Activated naive CD8-positive, alpha-beta T cell treated with anti-CD3 and anti-CD28 coated beads, Interleukin-2, amount 10 ng/mL, durations not matched to agents 7 days and 5 days (primary cell): ENCODE measurements at places on chromosomes 6 and 20. TPM values are rescaled to one million over a fixed set of nuclear protein-coding genes. Genes with fewer than 3 reads are reported as not detected.

- no peak for DNase-seq
Measured at GRCh38 chr6:14965424-14966075, 280.3 kb upstream of the JARID2 start.

GRCh38 chr6:7730784-7731227 is 4.9 kb downstream of the BMP6 start:
- DNase-seq: no peak

- no peak for DNase-seq
Measured at GRCh38 chr20:31948008-31948407, 3.8 kb downstream of the PDRG1 start.

- no peak for DNase-seq
Measured at GRCh38 chr6:4820704-4821276, 44.6 kb downstream of the CDYL start.

- DNase-seq: no peak
Measured at GRCh38 chr6:3908961-3909360, 59.8 kb downstream of the FAM50B start.

DNA sequence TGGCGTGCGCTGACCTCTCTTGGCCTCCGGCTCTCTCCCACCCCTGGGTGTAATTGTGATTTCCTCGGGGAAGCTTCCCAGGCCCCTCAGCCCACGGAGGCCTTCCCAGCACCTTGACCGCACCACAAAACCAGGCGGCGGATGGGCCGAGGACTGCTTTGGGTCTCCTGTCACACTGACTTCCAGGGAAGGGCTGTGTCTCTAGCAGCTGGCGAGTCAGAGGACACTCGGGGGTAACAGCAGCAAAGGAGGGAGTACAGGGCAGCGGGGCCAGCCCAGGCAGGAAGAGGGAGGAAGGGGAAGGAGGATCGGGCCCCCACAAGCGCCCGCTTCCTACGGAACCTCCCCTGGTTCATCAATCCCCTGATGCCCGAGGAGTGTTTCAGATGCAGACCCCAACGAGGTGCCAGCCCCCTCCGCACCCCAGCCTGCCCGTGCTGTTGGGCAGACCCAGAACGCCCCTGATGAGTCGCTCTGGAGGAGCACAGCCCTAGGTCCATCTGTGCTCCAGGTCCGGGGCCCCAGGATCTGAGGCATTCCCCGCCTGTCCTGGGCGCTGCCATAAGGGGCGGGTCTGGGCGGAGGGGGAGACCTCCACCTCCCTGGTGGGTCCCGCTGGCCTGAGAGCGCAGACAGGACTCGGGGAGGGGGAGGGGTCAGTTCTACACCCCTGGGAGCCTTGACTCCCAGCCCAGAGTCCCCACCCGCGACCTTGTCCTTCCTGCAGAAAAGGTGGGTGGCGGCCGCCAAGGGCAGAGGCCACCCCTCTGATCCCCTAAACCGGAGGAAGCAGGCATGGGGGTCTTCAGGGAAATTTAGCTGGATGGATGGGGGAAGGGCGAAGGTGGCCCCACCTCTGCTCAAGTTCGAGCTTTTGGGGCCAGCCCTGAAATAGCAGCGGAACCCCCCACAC is 956 bp downstream of the CHRNA4 start:
- DNase-seq: no peak

DNA sequence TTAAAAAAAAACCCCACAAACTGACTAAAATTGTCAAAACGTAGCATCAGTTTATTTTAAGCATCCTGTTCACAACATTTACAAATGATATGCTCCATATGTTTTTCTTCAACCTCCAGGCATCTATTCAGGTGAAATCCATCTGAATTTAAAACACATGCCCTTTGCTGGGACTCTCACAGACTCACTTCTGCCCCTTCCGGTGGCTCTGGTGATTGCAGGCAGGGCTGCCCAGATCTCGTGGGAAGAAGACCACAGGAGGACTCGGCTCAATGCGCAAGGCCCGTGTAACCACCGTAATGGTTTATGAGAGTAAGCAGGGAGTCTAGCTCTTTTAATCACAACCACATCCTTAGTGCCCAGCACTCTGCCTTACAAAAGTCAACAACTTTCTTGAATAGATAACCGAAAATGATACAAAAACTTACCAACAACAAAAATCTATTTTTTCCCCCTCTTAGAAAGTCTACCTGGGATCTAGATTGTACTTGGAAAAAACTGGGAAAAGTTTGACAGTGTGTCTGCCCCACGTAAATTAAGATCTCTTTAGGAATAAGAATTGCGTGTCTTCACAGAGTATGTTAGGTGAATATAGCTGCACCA is 139.1 kb downstream of the KIF16B start:
- peak; percentile 45 for DNase-seq

Gene TFAP2D
- not detected for total RNA-seq

Gene SPATS1
- not detected for total RNA-seq

Gene SLC29A1
- total RNA-seq: 24.0 TPM

Gene TREM2
- total RNA-seq: 1.9 TPM
